ENCODE measurements at places on chromosomes 3 and 15. TPM values are rescaled to one million over a fixed set of nuclear protein-coding genes. Genes with fewer than 3 reads are reported as not detected.

PDHB gene
- total RNA-seq, result 72.9 TPM

PLXNA1 gene
- 86.7 TPM for total RNA-seq

SPTBN5 gene
- total RNA-seq, result 0.92 TPM

PAQR5 gene
- total RNA-seq, result 2.3 TPM

GTF2A2 gene
- total RNA-seq, result 35.3 TPM
